NCI-H2107 (cell line): ENCODE measurements at places on chromosomes 4 and X.

DNA sequence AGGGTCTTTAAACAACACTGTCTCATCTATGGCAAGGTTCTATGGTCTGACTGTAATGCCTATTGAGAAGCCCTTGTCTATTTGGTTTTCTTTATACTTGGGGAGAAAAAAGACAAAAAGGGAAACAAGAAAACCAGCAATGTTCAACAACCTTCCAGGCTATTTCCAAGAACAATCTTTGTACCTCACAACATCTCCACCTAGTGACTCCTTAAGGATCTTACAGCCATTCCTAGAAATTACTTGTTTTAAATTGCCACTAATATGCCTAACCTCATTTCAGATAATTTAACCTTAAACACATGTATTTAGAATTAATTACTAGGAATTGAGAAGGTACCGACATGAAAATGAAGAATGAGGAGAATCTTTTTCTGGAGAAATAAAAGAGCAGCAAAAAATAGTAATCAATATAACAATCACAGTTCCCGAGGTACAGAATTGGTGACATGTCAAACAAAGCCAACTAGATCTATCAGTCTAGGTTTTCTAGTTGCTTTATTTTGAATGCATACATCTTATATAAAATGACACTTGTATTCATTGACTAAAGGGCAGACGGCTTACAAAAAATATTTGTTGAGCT is 1.6 kb upstream of the RBM46 start:
- DNase-seq = no peak

- no peak for DNase-seq
These were observed 1270.0 kb downstream of the ARAP2 start for GRCh38 chr4:34974313-34974680.

DNA sequence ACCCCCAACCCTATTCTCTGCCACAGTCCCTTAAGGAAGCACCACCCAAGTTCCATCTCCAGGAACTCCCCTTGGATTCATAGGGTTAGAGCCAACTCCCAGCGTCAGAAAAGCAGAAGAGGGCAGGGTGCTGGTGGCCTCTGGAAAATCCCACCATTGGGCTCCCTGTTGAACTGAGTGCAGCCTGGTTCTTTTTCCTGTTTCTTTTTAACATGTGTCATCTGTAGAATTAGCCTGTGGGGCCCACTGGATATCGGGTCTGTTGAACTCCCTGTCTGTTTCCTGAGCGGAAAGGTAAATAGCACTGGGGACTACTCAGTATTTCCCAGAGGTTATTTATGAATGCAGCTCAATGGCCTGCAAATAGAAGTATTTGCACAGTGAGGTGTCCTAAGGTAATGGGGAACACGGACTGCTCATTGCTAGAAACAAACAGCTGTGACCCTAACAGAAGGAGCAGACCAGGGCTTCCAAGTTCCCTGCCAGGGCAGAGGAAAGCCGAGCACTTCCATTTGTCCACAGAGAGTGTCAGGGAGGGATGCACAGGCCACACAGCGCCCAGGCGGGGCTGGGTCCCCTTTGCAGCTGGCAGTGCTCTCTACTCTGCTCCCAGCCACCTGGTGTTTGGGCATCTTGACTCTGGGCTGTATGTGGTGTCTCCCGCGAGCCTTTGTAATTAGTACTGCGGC is 102.6 kb downstream of the FHDC1 start:
- DNase-seq = peak; percentile 4

- no peak for DNase-seq
These were observed 2.1 kb downstream of the PCDH18 start for GRCh38 chr4:137530176-137530575.
